LNCaP clone FGC (cell line): ENCODE measurements at places on chromosomes 2 and 18.

GRCh38 chr18:13108330-13108729, 110.2 kb upstream of the LDLRAD4 start:
- DNase-seq, result no peak

DNA sequence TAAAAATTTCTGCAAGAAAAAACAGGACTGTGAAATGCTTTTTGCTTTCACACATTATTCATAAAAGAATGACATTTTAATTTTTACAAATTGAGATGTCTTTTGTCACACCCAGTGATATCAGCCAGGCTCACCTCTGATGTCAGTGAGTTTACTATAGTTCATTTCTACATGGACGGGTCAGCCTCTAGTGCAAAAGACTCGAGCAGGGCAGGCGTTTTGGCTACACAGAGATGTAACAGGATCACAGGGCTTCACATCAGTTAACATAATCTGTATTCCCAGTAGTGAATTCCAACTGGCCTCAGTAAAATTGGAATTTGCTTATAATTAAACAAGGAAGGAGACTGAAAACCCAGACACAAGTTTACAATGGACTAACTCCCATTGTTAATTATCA, 275.6 kb upstream of the ZSWIM2 start:
- no peak for DNase-seq

DNA sequence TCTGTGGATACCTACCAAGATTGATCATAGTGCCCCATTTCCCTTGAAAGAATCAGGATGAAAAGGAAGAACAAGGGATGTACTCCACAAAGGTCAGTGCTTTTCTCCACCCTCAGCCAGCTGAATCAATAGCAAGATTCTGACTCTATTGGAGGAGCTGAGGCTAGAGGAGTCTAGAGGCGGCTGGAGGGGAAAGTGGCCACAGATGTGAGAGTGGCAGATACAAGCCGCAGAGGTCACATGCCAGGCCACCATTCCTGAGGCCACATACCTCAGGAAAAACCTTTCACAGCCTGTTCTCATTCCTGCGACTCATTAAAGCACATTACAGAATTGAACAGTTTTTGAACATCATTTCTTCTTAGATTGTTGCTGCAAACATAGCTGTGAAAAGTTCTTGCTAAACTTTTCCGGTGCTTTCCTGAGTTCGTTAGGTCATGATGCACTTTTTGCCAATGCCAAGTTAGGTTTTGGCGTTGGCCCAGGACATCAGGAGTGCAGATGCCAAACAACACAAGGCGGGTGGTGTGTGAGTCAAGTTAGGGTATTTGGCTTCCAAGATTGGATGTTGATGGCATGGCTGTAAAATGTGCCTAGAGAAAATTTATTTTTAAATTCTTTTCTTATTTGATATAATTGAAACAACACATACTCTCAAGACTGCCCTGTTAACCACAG, 160.7 kb upstream of the SP5 start:
- DNase-seq, result peak; percentile 17

DNA sequence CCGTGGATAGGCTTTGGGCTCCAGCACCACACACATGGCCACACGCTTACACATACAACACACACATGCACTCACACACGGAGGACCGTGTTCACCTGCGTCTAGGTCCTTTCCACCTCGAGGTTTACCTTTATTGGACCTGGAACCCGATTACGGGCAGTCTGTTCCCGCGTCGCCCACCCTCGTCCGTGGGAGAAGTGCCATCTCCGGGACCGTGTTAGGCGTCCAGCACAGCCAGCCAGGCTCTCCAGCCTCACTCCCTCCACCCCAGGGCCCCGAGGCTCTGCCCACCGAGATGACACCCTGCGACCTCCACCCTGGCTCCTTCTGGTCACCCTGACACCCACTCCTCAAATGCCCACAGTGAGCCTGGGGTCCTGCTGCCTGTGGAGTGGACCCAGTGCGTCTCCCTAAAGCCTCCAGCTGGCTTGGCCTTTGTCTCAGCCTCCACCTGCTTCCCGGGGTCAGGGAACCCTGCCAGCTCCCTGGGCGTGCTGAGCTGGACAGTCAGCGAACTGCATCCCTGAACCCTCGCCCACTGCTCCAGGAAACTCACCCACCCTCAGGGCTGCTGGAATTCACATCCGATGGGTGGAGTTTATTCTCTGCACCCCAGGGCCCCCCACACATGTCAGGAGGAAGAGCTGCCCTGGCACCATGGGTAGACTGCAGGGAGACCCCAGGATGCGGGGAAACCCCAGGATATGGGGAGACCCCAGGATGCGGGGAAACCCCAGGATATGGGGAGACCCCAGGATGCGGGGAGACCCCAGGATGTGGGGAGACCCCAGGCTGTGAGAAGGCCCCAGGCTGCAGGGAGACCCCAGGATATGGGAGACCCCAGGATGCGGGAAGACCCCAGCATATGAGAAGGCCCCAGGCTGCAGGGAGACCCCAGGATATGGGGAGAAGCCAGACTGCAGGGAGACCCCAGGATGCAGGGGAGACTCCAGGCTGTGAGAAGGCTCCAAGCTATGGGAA, 33.0 kb downstream of the ADI1 start:
- no peak for DNase-seq

- no peak for DNase-seq
Observed at GRCh38 chr18:56035546-56035945, 447.6 kb upstream of the TCF4 start.

DNA sequence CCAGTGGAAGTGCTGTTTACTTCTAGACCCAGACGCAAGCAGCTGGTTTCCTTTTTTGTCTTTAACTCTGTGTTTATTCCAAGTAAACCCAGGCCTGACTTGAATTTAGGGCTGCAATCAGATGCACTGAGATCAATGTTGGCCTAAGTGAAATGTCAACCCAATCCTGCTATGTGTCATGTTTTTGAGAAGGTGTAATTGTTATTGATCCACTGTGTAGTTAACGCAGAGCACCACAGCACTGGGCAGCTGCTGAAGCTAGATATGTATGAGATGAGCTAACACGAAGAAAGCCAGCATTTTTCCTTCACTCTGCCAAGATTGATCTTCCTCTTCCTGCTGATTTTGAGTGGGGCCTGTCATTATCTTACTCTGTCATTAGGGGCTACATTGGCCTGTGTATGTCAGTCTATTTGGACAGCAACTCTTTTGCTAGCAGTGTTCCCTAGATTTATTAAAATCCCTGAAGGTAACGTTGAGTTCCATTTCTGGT, 18.9 kb upstream of the DLX1 start:
- DNase-seq, result no peak

DNA sequence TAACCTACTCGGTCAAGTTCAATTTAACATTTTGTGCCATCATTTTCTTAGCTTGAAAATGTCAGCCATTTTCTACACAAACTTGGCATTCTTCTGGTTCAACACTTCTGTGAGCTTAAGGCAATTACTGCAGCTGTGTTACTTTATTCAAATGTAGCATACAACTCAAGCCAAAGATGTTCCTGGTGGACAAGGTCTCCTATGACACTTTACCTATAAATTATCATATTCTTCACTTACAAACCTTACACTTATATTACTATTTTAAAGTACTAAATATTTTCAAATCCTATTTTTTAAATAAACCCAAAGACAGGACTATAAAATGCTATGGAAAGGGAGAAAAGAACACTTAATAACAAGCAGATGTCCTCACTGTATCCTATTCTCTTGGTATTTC, 1045.3 kb downstream of the TSN start:
- DNase-seq, result no peak

- no peak for DNase-seq
Observed at GRCh38 chr18:76306685-76307292, 188.3 kb downstream of the ZNF516 start.

- DNase-seq, result no peak
Observed at GRCh38 chr2:111159641-111160040, 38.9 kb downstream of the BCL2L11 start.

DNA sequence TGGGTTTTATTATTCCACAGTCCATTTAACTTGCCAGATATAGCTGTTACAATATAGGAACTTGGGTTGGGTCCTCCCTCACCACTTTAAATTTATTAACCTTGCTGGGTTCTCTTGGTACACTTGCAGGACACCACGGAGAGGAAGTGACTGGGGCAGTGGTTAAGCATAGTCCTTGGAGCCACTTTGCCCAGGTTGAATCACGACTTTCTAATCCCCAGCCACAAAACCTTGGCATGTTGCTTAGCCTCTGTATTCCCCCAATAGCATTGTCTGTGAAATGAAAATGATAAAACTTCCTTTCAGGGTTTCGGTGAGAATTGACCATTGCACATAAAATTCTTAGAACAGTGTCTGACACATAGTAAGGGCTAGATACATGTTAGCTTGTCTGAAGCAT, 221.2 kb downstream of the IRS1 start:
- DNase-seq, result no peak

GRCh38 chr18:58866066-58866772, 1.5 kb downstream of the ZNF532 start:
- DNase-seq, result no peak

GRCh38 chr2:145402706-145403277, 882.9 kb upstream of the ZEB2 start:
- no peak for DNase-seq

- no peak for DNase-seq
Observed at GRCh38 chr2:116499389-116499788, 1315.1 kb upstream of the DDX18 start.

GRCh38 chr2:173962583-173963110, 2.5 kb downstream of the SP3 start:
- DNase-seq, result no peak

GRCh38 chr2:173347305-173348168, 7.1 kb upstream of the CDCA7 start:
- peak; percentile 25 for DNase-seq

- DNase-seq, result no peak
Observed at GRCh38 chr18:44885507-44885906, 204.8 kb downstream of the SETBP1 start.

- no peak for DNase-seq
Observed at GRCh38 chr2:169637620-169638019, 53.5 kb downstream of the PPIG start.

DNA sequence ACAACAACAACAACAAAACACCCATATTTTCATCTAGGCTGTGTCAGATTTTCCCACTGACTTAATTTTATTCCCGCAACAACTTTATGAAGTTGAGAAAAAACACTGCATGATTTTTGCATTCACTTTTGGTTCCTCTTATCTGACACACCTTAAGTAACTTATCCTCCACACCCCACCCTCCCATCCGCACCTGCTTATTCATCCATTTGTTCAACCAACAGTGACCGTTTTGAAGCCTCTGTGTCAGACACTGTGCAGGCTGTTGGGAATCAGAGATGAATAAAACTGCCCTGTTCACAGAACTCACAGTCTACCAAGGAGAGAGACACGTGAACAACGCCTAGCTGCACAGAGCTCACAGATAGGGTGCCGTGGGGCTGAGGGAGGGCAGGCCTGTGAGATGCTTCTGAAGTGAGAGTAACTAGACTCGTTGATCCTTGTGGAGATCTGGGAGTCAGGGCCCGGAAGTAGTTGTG, 7.4 kb downstream of the CNNM4 start:
- no peak for DNase-seq

DNA sequence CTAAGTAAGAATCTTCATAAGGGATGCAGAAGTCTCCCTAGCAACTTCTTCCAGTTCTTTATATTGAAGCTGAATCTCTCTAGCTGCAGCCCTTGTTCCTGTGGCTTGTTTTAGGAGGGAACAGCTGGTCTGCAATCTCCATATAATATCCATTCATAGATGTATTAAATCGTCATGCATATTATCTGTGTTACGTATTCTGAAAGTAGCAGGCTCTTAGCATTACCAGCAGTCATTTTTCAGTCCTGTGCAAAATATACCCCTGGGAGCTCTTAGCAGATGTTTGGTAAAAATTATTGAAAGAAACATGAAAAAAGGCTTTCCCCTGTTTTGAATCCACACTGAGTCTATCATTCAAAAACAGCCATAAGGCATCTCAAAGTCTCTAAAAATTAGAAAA, 385.3 kb downstream of the IRS1 start:
- no peak for DNase-seq
